Aorta (tissue), 5 donors: ENCODE measurements at places on chromosomes 13 and 19. TPM values are rescaled to one million over a fixed set of nuclear protein-coding genes. Genes with fewer than 3 reads are reported as not detected.

GRCh38 chr19:46251416-46251815 is 21.9 kb downstream of the IGFL1 start:
- no peak for DNase-seq

DNA sequence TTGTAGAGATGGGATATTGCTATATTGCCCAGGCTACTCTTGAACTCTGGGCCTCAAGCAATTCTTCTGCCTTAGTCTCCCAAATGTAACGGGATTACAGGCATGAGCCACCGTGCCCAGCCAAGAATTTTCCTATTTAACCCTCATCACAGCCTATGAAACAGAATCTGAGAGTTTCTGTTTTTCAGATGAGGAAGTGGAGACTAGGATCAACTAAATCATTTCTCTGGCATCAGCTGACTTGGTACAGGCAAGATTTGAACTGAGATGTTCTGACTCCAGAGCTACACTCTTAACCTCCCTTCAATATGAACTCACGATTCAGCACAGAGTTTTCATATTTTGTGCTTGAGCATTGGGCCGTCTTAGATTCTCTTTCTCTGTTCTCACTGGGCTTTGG is 8.1 kb downstream of the ZNF460 start:
- no peak for DNase-seq

Gene ANGPTL4
- total RNA-seq, result 39.9 TPM

DNA sequence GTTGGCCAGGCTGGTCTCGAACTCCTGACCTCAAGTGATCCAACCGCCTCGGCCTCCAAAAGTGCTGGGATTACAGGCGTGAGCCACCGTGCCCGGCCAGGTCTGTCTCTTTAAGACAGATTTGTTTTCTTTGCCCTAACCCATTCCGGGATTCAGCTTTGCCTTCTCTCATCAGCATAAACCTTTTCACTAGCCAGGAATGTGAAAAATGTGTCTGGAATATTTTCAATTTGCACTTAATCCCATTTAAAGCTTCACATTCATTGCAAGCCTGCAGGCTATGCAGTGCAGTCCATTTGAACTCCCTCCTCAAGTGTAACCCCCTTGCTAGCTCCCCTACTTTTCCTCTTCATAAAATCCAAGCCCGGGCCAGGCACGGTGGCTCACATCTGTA is 880 bp upstream of the TMEM160 start:
- no peak for DNase-seq

DNA sequence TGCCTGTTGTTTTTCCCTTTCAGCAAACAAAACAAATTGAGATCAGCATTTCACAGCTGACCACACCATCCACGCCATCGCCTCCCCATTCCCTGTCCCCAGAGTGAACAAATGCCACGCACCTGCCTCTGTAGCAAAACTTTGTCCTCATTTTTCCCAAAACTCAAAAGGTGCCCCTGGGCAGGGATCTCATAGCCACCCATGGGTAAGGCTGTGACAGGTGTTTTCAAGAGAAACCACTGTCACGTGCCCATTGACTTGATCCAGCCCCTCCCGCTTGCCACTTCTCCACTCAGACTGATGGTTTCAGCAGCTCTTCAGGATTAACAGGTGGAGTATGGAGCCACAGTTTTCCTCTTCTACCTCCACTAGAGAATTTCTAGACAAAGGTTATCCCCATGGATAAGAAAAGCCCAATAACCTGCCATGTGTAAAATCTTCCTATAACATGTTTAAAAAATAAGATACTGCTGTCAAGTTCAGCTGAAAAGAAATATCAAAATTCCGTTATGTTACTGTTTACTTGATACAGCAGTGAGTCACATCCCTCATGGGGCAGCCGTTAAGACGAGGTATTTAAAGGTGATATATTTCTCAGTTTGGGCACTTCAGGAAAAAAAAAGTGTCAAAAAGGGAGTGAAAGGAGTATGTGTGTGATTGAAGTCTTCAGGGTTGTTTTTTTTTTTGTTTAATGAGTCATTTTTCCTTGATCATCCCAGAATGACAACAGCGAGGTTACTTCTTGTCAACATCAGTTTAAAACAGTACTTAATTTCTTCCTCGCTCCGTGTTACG is 63.5 kb upstream of the GPR183 start:
- DNase-seq, result no peak

Gene RYR1
- 5.4 TPM for total RNA-seq

GRCh38 chr13:43880214-43880855 is 631 bp downstream of the LACC1 start:
- no peak for DNase-seq

Gene IL17D
- total RNA-seq, result 3.0 TPM

GRCh38 chr13:111392486-111392885 is 72.0 kb downstream of the TEX29 start:
- DNase-seq, result no peak

- peak; percentile 72 for DNase-seq
Observed at GRCh38 chr19:925087-925525, 729 bp upstream of the ARID3A start.

- DNase-seq, result no peak
Observed at GRCh38 chr19:13382633-13382938, 123.7 kb downstream of the CACNA1A start.

Gene PDE4A
- 12.3 TPM for total RNA-seq

Gene QPCTL
- total RNA-seq, result 5.4 TPM

DNA sequence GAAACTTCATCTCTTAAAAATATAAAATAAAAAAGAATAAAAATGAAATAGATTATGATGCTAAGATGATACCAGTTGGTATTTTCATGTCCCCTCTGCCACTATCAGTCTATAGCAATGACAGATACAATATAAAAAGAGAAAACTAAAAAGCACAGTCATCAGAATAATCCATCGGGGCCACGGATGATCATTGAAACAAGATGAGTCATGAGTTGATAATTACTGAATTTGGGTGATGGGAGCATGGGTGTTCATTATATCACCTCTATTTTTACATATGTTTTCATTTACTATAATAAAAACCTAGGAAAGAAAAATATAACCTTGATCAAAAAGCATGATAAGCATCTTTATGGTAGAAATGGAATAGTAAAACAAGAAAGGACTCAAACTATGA is 41.1 kb downstream of the PIBF1 start:
- no peak for DNase-seq

GRCh38 chr19:16325641-16326400 is 1.2 kb downstream of the KLF2 start:
- DNase-seq, result peak; percentile 87

GRCh38 chr19:6099599-6099998 is 10.7 kb downstream of the RFX2 start:
- DNase-seq, result no peak

GRCh38 chr13:66558506-66558905 is 671.6 kb downstream of the PCDH9 start:
- no peak for DNase-seq

DNA sequence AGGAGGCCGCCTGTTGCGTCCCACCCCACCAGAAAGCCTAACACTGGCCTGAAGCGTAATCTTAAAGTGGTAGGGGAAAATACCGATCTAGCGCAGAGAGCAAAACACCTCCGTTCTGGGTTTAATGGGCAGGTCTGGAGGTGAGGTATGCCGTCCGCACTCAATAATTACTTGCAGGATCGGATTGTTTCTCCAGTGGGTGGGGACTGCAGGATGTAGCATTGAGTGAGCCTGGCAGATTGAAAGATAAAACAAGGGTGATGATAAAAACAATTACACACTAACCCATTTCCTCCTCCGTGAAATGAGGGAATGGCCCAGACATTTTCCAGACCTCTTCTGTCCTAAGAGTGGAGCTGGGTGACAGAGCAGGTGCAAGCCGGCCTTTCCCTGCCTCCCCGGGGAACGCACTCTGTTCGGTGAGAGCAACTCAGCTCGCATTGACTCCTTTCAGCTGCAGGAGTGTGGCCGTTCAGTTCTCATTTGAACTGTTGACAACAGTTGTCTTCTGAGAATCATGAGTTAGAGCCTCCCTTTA is 110.2 kb upstream of the DOCK9 start:
- DNase-seq, result no peak

Gene ZNF714
- total RNA-seq, result 3.1 TPM

GRCh38 chr13:41552031-41552430 is 94.7 kb downstream of the RGCC start:
- no peak for DNase-seq

Gene SIGLEC5
- total RNA-seq, result 2.0 TPM

Gene LRRC4B
- total RNA-seq, result 12.2 TPM

DNA sequence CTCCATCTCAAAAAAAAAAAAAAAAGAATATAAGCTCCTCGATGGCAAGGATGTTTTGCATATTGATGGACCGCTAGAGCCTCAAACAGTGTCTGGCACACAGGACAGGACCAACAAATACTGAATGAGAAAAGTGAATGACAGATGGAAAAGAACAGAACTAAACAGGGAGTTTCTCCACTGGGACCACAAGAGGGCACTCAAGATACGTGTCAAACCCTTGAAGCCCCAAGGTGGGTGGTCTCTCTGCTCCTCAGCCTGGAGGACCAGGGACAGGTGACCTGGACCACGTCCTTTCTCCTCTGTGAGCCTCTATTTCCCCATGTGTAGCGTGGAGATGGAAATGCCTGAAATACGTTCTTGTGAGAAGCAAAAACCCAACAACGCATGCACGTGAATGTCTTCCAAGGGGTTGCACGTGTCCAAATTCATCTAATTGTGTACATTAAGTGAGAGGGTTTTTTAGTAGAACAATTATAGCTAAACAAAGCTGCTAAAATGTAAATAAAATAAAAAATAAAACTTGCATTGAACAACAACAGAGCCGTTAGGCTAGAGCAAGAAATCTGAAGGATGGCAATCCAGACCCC is 5.7 kb upstream of the CDC42EP5 start:
- no peak for DNase-seq

DNA sequence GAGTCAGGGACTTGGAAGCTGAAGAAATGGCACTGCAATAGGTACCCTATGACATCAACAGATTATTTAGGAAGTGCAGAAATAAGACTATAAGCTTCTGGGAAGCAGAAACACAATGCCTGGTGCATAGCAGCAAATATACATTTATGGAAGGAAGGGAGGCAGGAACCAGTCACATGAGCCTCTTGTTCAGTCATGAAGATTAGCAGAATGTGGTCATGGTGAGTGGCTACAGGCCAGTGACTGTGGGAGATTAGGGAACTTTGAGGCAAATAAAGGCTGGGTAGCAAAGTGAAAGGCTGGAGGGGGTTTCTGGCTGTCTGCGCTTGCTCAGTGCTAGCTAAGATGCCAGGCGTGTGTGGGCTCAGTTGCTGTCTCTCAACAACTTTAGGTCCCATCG is 96.3 kb downstream of the EPSTI1 start:
- no peak for DNase-seq

DNA sequence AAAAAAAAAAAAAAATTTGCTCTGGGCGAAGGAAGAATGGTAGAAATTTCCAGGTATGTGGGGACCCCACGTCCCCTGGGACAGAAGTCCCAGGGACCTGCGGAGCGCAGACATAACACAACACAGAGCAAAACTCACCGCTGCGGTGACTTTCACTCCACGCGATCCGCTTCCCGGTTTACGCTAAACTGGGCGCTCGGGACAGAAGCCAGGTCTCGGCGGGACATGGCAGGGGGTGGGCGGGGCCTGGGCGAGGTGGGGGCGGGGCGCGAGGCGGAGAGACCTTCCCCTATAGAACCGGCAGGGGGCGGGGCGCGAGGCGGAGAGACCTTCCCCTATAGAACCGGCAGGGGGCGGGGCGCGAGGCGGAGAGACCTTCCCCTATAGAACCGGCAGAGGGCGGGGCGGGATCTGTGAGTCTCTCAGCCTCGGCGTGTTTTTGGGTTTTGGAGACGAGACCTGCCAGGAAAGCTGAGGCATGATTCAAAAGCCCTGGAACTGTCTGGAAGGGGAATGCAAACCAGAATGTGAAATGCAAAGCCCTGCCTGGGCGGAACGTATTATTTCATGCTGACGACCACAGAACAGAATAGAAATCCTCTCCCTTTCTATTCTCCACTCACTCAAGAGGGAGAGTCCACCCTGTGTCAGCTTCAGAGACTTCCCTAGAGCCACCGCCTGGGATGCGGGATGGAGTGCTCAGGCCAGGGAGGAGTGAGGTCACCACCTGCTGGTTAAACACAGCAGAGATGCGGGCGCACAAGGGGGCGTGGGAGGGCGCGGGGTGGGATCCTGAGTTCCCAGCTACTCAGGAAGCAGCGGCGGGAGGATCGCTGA is 20.2 kb upstream of the ERVV-1 start:
- peak; percentile 86 for DNase-seq

- DNase-seq, result no peak
Observed at GRCh38 chr13:36788276-36788675, 30.7 kb upstream of the RFXAP start.

DNA sequence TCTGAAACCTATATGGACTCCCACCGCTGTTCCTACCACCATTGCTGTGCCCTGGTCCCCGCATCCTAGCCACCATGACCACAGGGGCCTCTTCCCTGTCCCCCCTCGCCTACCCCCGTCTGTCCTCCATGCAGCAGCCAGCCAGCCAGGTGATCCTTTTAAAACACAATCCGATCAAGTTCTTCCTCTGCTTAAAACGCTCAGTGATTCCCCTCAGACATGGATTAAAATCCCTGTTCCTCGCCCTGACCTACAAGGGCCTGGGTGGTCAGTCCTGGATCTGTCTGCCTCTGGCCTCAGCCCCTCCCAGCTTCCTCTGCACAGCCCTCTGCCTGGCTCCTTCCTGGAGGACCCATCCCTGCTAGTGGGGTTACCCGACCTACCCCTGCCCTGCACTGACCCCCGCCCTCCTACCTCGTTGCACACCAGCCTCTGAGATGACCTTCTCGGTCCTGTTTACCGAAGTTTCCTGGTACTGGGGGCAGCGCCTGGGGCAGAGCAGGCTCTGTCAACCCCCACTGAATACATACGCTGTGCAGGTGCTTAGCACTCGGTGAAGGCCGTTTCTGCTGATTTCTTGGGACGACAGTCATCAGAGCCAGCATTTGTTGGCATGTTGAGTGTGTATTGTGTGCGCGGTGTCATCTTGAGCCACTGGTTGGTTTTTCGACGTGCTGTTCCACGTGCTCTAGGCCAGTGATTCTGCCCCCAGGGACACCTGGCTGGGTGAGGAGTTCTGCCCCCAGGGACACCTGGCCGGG is 14.7 kb upstream of the LENG8 start:
- peak; percentile 50 for DNase-seq

DNA sequence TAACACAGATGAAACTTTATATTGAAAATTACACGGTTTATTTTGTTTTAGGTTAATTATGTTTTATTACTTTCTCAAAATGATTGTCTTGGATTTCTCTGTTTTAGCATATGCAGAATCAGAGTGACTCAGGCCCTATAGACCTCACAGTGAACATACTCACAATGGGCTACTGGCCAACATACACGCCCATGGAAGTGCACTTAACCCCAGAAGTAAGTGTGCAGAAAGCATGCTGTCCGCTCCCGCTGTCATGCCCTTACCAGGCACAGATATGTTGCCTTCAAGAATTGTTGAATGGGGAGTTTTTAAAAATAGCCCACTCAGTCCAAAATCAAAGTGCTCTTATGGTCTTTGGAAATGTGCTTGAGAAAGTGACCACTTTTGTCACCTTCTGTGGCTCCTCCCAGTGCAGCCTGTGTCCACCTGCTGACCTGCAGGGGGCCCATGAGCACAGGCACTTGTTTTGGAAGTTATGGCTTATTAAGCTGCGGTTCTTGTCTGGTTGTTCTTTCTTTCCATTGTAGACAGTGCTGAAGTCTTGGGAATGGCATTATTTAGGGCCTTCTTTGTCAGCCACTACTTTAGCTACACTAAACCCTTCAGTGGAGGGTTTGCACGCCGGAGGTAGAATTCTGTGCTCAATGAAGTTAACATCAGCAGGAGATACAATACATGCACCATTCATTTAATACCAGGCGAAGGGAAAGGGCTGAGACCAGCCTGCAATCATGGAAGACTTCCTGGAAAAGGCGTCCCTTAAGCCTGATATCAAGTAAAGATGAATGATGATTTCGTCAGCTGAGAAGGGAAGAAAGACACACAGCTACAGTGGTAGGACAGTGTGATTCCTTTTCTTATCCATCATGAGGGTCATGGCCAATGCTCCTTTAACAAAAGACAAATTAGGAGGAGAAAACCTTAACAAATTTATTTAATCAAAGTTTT is 36.7 kb downstream of the CUL4A start:
- DNase-seq, result no peak
